ENCODE measurements at places on chromosomes 13 and 19.

DNA sequence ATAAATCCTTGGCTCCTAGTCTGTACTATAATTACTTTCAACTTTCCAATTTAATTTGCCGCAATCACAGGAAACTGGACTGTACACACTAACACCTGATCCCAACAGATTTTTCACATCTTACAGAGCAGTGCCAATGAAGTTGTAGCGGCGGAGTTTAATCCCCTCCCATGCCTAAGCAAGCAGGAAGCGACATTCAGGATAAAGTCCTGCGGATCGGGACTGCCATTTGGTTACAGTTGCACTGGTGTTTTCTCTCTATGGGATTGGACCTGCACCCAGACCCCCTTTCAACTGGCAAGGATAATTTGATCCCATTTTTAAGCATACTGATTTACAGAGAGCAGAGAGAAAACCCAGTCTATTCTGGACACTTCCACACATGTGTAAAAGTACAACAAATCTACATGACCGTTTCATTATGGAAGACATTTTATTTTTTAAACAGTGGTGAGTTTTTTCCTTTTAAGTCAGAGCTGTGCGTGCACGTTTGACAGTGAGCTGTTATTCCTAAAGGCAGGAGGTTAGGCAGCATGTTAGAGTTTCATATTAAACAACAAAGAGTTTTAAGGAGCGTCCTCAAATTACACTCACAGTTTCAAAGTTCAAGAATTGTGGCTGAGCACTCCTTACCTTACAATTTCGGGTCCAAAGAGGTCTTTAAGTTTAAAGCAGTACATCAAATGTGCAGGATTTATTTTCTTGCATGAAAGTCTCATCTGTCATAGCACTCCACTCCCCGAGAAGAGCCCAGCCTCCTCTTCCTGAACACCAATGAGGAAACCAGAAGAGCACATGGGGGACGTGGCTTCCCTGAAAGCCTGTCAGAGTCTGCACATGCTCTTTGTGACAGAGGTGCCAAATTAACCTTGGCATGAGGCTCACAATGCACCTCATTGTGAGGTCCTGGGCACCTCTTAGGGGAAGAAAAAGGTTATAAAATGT, 141.6 kb upstream of the RFC3 start:
- DNase-seq: no peak

DNA sequence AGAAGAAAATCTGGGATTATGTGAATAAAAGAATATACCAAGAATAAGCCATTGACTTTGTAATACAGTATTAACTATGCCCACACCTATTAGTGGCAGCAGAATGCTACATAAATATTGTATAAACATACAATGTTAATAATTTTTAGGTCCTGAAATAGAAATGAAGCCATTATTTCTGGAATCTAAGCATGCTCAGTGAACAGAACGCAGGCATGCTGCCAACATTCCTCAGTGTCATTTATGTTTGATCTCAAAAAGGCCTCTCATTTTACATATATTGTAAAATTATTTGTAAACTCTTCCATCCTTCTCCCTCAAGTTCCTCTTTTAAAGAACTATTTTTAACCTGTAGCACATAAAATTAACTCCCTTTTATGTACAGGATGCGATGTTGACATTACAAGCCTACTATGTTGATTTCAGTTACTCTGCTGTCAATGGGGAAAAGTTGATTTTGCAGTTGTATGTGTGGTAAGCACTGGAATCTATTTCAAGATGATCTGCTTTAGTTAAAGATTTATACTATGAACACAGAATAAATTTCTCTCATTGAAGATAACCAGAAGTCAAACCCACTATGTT, 118.8 kb downstream of the VWA8 start:
- DNase-seq: no peak

- DNase-seq: no peak
Measured at GRCh38 chr19:52963247-52963618, 552 bp upstream of the ZNF816 start.

GRCh38 chr19:45717131-45717982, 13.3 kb downstream of the FBXO46 start:
- DNase-seq: peak; percentile 96

GRCh38 chr19:54485851-54486250, 12.8 kb upstream of the CDC42EP5 start:
- DNase-seq: no peak
